ENCODE measurements at places on chromosomes 16 and 17.
A peak's percentile ranks its signal among the peaks of the same experiment; 100 is the strongest.

DNA sequence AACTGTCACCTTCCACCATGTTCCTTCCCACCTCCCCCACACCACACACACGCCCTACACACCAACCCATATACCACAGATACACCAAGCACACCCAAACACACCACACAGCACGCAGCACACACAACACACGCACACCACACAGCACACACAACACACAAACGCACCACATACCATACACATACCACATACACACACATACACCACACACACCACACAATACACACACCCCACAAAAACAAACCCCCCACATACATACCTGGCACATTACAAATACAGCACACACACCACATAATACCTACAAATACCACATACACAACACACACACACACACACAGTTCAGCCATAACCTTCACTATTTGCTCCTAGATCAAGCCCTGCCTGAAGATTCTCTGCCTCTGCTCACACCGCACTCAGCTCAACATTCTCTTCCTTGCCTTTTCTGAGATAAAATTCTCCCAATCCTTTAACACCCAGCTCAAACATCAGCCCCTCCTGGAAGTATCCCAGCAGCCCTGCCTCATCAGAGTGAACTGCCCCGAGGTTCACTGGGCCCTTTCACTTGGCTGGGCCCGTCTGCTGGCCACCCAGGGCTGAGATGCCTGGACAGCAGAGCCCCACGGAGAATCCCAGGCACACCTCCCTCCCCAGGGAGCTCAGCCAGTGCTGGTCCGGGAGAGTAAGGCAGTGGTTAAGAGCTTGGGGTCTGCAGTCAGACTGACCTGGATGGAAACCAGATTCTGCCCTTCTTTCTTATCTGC lies 31.9 kb upstream of the CPNE2 start:
- DNase-seq: no peak

DNA sequence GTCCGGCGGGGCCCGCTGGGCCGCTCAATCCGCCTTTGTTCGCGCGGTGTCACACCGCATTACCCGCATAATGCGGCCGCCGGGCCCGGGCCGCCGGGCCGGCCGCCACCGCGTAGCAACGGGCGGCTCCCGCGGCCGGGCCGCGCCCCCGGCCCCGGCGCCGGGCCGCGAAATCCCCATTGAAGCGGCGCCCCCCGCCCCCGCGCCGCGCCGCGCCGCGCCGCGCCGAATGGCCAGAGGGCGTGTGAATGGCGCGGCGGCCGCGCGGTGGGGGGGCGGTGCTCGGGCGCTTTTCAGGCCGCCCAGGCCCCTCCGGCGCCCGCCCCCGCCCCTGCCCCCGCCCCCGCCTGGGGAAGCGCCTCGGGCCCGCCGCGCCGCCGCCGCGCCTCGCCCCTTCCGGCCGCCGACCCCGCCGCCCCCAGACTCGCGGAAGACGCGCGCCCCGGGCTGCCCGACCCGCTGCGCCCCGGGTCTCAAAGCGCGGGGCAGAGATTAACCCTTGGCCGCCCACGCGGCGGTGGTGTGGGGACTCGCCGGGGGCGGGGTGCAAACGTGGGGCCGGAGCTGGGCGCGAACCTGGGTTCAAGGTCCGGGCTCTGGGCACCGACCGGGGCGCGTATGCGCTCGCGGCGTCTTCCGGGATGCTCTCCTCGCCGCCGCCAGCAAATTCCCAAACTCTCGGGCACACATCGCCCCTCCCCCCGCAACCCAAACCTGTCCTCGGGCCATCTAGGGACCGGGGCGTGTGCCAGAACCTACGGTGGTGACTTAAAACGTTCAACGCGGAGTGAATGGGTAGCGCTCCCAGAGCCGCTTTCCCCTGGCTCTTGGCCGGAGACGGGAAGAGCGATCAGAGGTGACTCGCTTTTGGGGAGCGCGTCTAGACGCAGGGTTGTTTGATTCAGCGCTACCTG lies 46.7 kb downstream of the WNT3 start:
- DNase-seq: no peak

DNA sequence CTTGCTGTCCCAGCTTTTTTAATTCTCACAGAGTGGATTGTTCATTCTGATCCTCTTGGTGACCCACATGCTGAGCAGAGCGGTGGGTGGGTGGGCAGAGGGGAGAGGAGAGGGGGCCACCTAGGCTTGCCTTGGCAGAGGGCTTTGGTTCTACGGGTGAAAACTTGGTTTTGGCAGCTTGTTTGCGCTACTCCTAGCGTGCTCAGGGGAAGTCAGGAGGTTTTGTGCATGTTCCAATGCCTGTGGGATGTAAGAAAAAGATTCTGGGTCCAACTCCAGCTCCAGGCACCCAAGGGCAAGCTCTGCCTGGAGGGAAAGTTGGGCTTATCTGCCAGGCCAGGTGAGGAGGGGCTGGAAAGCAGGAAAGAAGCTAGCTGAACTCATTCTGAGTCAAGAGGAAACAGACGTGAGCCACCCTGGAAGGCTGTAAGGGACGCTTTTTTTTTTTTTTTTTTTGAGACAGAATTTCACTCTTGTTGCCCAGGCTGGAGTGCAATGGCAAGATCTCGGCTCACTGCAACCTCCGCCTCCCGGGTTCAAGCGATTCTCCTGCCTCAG lies 169.1 kb downstream of the WSCD1 start:
- no peak for DNase-seq

- no peak for DNase-seq
Measured at GRCh38 chr17:33522623-33523022, 229.5 kb upstream of the ASIC2 start.

- DNase-seq: peak; percentile 41
Measured at GRCh38 chr16:53509906-53510703, 7.1 kb upstream of the AKTIP start.

DNA sequence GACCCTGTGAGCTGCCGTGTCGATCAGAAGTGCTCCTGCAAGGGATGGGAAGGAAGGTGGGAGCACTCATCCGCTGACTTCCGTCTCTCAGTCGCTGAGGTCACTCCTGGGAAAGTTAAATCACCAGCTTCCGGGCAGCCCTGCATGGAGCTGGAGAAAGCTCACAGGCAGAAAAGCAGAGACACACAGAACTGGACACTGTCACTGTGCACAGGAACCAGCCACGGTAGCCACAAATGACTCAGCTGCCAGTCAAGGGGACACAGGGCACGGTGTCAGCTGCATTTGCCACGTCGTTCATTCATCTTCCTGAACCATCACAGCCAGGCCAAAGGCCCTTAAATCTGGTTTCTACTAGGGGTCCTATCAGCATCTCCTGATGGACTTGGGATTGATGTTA lies 226.4 kb upstream of the PSMD7 start:
- DNase-seq: no peak

GRCh38 chr16:84749815-84750214 lies 50.0 kb downstream of the USP10 start:
- no peak for DNase-seq

DNA sequence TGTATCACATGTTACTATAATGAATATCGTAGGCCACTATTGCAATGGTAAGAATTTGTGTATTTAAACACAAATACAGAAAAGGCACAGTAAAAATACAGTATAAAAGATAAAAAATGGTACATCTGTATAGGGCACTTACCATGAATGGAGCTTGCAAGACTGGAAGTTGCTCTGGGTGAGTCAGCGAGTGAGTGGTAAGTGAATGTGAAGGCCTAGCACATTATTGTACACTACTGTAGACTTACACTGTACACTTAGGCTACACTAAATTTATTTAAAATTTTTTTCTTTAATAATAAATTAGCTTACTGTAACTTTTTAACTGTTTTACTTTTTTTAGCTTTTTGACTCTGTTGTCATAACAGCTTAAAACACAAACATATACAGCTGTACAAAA lies 42.5 kb downstream of the AKAP10 start:
- no peak for DNase-seq

GRCh38 chr17:45233423-45233924 lies 11.8 kb downstream of the FMNL1 start:
- no peak for DNase-seq

DNA sequence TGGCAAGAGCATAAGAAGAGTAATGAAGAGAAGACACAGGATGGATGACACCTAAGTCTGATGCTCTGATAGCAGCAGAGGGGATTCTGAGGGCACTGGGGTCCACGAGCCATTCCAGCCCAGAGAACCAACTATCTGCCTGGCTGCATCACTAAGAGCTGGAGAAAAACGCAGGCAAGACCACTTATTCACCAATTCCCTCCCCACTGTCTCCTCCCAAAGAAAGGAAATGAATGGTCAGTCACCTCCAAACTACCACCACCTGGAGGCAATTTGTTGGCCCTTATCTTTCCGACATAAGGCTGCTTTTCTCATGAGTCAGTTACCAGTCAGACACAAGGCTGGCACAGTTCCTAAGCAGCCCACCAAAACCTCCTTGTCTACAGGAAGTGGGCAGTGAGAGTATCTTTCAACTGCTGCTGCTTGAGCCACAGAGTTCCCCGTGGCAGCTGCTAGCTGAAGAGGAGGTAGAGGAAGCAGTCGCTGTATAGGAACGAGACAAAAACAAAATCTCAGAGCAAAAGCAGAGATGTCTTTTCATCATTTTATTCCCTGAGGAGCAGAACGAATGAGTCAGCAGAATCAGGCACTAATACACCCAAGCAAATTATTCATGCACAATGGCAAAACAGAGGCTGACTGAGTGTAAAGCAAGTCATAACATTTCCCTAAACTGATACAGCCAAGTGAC lies 111.1 kb downstream of the SMG6 start:
- peak; percentile 77 for DNase-seq

DNA sequence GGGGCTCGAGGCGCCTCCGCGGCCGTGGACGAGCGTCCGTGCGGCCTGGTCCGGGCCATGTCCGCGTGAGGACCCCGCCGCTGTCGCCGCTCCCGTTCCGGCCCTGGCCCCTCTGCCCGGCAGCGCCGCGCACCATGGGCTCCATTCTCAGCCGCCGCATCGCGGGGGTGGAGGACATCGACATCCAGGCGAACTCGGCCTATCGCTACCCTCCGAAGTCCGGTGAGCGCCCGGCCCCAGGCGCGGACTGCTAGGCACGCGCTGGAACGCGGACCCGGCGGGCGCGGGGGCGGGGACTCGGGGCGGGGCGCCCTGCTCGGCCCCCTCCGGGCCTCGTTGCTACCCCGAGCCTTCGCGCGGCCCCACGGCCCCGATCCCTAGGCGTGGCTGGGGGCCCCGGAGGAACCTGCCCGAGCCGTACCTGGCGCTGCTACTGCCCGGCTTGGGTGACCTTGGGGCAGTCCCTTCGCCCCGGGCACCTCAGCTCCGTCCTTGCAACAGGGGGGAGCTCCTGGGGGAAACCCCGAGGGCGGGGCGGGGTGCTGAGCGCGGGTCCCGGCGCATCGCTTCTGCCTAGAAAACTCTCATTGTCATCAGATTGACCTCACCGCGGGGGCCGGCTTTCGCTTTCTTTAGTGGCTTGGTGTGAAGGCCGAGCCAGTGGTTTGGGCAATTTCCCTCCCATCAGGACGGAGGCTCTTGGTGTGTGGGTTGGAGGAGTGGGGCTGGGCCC lies 367 bp downstream of the MGRN1 start:
- DNase-seq: peak; percentile 53

DNA sequence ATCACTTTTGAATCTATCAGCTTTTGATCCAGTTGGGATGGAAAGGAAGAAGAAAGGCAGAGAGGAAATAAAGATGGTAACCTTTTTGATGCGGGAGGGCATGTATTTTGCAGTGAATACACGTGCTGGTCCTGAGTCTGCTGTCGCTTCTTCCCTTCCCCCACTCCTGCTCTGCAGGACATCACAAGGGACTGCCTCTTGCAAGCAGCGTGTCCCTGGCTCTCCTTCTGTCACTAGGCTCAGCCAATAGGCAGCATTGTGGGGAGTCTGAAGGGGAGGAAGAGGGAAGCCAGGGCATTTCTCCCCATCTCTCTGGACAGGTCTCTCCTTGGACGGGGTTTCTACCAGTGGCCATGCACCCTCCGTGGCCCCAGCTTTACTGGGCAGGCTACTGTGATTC lies 15.7 kb upstream of the WFDC1 start:
- no peak for DNase-seq

GRCh38 chr17:82862737-82863382 lies 23.0 kb upstream of the ZNF750 start:
- no peak for DNase-seq

DNA sequence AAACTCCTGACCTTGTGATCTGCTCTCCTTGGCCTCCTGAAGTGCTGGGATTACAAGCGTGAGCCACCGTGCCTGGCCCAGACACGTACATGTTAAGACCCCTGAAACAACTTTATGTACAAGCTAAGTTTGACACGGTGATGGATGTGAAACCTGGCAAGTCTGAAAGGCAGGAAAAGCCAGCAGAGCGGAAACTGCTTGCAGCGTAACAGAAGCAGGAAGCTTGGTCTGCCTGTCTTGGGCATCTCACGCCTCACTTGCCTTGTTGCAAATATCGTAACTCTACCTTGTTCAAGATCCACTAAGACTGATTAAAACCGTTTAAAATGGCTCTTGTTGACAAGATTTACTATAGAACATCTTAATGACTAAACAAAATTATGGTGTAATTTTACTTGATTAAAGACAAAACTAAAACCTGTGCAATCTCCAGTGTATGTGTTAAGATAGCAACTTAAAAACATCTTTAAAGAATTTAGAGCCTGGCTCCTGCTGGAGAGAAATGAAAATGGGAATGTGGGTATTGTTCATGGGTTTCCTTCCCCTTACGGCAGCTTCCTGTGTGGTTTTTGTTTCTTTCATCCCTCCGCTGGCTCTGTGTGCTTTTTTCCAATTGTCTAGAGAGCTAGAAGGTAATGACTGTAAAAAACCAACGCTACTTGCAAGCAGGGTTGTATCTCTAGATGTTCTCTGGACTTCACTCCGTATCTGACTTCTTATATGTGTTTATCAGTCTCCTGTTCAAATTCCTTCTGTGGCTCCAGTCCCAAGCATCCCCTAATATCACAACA lies 477.6 kb downstream of the XYLT1 start:
- peak; percentile 10 for DNase-seq

DNA sequence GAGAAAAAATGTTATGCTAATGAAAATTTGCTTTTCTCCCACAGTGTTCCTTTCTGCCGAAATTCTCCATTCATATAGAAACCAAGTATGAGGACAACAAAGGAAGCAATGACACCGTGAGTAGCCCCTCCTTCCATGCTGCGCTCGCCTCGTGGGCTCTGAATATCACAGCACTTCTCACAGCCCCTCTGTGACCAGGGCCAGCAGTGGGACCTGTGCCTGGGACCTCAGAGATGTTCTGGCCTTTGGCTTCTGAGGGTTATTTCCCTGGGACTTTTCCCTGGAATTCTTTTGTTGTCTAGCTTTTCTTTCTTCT lies 139.6 kb upstream of the NOL11 start:
- DNase-seq: no peak

DNA sequence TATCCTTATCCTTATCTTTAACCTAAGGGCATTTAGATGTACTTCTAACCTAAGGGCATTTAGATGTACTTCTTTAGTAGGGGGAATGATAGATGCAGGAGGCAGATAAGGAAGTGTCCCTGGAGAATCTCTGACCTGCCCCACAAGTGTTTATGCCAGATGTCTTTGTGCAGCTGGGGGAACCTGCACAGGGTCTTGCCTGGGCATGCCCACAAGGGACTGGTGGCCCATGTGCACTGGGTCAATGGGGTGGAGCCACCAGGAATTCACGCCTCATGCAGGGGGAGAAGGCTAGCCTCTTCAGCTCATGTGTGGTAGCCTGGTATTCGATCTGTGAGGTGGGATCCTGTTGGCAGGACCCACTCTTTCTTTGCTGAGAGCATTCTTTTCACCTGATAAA lies 38.0 kb downstream of the CA10 start:
- DNase-seq: no peak

GRCh38 chr16:51440131-51440889 lies 289.2 kb upstream of the SALL1 start:
- DNase-seq: no peak
